ENCODE measurements at places on chromosomes 6 and 20.

DNA sequence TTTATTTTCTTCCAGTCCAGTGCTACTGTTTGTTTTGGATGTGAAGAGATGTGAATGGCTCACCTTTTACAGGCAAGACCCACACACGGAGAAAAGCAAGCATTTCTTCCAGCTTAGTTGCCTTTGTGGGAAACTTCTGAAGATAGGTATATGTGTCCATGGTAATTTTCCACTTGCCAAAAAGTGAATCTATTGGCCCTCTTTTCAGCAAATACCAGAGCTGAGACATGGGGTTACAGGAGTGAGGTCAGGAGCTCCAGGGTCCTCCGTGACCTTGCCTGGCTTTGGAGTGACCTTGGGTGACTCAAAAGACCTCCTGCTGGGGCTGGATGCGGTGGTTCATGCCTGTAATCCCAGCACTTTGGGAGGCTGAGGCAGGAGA, 166.7 kb downstream of the SCML4 start:
- DNase-seq = no peak

- DNase-seq = no peak
These were observed 390.4 kb downstream of the SYNE1 start for GRCh38 chr6:152246554-152247337.

- no peak for DNase-seq
These were observed 24.3 kb downstream of the ARHGAP40 start for GRCh38 chr20:38625896-38626295.

GRCh38 chr6:9496837-9497236, 918.0 kb downstream of the TFAP2A start:
- DNase-seq = no peak

GRCh38 chr6:125094563-125094962, 59.0 kb upstream of the TPD52L1 start:
- no peak for DNase-seq

- no peak for DNase-seq
These were observed 549 bp downstream of the ANKRD6 start for GRCh38 chr6:89433252-89434149.

Data from caudate nucleus (tissue), 63 donors.